ENCODE measurements at places on chromosomes 12 and 14.
A peak's percentile ranks its signal among the peaks of the same experiment; 100 is the strongest.

DNA sequence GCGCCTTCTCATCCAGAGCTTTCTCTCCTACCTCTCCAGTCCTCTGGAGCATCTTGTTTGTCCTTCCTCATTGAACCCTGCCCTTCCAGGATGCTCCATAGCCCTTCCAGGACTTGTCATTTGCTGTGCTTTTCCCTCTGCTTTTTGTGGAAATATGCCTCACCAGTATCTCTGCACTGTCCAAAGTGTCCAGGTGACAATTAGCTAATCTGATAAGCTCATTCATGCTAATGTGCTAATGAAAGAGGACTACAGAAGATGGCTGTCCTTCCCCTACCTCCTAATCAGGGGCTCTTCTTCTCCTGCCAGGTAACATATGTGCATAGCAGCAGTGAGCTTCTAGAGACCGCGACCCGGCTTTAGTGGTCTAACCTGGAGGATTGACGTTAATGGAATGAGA lies 58.4 kb upstream of the OTX2 start:
- ATAC-seq, result no peak

- no peak for ATAC-seq
Measured at GRCh38 chr14:94021001-94021400, 5.1 kb upstream of the OTUB2 start.

DNA sequence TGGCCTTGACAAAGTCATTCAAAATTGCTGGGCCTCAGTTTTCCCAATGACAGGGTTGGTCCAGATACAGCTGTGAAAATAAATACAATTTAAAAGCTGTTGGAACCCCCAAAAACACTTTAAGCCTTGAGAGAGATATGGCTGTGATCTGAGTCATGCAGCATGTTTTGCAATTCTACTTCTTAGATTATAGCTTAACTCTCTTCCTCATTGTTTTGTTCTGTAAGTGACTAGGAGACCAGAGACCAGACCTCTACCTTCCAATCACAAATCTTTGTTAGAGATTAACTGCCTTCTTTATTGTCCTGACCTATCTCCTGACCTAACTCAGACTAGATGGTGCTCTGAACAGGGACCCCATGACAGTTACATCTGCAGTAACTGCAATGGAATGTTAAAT lies 198.1 kb downstream of the STXBP6 start:
- no peak for ATAC-seq

- no peak for ATAC-seq
Measured at GRCh38 chr14:69675245-69675583, 63.8 kb downstream of the SUSD6 start.

GRCh38 chr12:125871811-125872594 lies 806.8 kb downstream of the AACS start:
- ATAC-seq, result no peak

- peak; percentile 83 for ATAC-seq
Measured at GRCh38 chr12:575948-576614, 87.2 kb downstream of the NINJ2 start.

GRCh38 chr12:93836620-93837260 lies 159.6 kb downstream of the CRADD start:
- ATAC-seq, result no peak

- ATAC-seq, result no peak
Measured at GRCh38 chr12:50302686-50303085, 19.4 kb upstream of the LIMA1 start.

- no peak for ATAC-seq
Measured at GRCh38 chr14:21714318-21714929, 40.8 kb upstream of the OR4E1 start.

GRCh38 chr14:23602181-23603095 lies 23.8 kb upstream of the JPH4 start:
- no peak for ATAC-seq

- ATAC-seq, result peak; percentile 53
Measured at GRCh38 chr14:34857689-34858449, 17.3 kb downstream of the BAZ1A start.

DNA sequence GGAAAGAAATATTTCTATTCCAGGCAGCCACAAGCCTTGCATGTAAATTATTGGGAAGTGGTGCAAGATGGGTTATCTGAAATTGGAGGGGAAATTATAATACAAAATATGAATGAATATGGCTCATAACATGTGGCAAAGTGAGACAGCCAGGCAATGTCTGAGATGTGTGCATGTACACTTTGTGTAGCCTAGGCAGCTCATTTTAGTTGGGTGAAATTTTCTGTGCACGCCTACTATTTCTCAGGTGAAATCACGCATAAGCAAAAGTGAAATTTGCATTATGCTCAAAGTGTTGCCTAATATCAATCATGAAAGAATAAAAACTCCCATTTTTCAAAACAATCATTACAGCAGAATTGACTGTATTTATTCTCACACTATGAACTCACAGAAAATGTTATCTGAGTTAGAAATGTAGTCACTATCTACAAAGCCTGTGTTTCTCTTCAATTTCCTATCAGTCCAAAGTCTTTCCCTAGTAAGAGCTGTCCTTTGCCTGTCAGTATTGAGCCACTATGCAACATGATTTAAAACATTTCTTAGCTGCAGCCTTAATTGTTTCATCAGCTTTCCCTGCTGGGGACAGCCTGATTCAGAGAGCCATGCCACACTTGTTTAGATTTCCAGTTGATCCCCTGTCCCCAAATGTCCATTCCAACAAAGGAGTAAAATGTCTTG lies 80.7 kb downstream of the EPS8 start:
- no peak for ATAC-seq

DNA sequence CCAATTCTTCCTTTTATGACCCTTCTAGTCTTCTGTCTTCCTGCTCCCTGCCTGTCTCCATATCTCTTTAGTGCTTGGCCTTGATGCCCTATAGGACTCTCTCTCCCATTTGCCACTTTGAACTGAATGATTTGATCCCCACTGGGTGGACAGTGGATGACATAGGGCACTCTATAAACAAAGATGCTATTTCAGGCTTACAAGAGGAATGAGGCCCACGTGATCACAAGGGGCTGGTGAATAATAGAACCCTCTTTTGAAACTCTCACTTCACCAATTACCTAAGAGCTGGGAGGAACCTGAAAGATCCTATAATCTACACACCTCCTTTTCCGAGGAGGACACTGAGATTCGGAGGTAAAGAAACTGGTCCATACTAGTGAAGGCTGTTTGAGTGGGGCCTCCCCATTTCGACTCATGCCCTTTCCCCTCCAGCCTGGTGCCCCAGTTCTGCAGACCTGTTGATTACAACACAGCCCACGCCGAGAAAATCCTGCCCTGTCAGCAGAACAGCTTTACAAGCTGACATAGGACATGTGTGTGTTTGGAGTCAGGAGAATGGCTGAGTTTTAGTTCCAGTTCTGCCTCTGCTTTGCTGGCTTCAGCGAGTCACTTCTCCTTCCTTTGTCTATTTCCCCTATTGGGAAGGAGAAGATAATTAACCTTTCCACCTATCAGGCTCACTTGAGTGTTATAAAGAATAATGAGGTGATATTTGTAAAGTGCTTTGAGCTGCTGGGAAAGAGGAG lies 400.3 kb downstream of the ZFP36L1 start:
- peak; percentile 33 for ATAC-seq

DNA sequence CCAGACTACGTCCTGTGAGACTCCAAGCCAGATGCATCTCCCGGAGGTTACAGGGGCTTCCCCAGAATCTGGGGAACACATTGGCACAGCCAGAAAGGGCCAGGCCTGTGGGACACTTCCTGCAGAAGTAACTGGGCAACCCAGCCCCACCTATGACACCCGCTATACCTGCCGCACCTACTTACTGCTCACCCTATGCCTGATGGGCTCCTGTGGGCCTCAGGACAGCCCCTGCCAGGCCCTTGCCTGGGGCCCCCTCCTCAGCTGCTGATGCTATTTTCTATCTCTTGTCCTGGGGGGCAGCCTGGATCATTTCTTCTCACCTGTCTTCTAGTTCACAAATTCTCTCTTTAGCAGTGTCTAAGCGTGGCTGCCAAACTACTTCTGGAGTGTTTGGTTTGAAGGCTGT lies 28.7 kb downstream of the JAG2 start:
- no peak for ATAC-seq

DNA sequence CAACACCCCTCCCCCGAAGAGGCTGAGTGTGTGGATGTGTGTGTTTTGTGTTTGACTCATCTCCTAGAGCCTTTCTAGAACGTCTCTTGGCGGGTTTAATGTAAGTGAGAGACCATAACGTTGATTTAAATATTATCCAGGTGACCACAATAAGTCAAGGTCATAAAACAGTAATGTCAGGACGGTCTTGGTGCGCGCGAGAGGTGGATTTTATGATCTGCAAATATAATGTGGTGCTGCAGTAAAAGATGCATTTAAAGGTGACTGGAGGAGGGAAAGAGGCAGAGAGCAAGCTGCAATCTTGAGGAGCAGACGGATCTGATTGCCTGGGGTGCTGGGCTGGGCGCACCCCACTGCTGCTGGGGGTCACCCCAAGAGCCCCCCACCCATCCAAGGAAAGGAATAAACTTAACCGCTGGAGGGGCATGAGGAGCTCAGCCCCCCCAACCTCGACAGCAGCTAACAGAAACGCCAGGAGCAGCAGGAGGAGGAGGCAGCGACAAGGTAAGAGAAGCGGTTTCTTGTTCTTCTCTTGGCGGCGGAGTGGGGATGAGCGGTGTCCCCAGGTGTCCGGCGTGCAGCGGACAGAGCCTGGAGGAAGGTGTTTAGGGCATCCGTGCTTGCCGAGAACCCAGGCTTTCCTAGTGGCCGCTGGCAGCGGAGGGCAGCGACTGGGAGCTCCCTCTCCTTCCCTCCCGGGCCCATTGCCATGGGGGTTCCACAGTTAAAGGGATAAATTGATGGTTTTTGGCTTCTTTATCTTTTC lies 5.5 kb downstream of the HOXC10 start:
- ATAC-seq, result no peak

- no peak for ATAC-seq
Measured at GRCh38 chr12:124809878-124810277, 53.8 kb downstream of the SCARB1 start.

GRCh38 chr14:59130462-59130861 lies 58.0 kb upstream of the DAAM1 start:
- ATAC-seq, result no peak

DNA sequence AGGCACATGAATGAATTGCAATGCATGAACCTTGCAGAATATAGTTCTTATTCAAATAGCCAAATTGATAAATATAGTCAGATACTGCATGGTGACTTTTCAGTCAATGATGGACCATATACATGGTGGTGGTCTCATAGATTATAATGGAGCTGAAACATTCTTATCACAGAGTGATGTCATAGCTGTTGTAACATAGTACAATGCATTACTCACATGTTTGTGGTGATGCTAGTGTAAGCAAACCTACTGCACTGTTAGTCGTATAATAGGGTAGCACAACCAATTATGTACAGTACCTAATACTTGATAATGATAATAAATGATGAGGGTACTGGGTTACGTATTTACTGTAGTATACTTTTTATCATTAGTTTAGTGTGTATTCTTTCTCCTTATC lies 280.3 kb downstream of the BCAT1 start:
- ATAC-seq, result no peak

DNA sequence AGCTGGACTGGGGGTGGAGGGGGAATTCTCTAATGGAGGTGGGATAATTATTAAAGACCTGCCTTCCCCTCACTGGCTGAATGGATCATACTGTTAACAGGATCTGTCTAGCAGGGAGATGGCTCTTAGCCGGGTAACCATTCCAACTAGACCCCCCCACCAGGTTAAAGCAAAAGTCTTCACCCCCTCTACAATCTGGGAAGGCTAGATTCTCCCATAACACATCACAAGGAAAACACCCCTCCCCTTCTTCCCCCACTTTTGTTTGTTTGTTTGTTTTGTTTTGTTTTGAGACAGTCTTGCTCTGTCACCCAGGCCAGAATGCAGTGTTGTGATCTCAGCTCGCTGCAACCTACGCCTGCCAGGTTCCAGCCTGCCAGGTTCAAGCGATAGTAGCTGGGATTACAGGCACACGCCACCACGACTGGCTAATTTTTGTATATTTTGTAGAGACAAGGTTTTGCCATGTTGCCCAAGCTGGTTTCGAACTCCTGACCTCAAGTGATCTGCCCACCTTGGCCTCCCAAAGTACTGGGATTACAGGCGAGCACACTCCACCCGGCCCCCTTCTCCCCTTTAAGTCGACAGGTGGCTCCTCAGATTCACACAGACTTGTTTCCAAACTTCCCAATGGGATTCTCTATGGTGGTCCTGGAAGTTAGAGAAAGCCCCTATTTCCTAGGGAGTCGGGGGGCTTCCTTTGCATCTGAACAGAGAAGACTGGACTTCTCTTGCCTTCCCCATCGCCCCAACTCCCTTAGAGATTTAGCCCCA lies 3.5 kb upstream of the BAZ2A start:
- ATAC-seq, result no peak

GRCh38 chr14:77023001-77023996 lies 5.2 kb downstream of the IRF2BPL start:
- ATAC-seq, result no peak

GRCh38 chr14:76023757-76024156 lies 38.2 kb downstream of the IFT43 start:
- no peak for ATAC-seq

DNA sequence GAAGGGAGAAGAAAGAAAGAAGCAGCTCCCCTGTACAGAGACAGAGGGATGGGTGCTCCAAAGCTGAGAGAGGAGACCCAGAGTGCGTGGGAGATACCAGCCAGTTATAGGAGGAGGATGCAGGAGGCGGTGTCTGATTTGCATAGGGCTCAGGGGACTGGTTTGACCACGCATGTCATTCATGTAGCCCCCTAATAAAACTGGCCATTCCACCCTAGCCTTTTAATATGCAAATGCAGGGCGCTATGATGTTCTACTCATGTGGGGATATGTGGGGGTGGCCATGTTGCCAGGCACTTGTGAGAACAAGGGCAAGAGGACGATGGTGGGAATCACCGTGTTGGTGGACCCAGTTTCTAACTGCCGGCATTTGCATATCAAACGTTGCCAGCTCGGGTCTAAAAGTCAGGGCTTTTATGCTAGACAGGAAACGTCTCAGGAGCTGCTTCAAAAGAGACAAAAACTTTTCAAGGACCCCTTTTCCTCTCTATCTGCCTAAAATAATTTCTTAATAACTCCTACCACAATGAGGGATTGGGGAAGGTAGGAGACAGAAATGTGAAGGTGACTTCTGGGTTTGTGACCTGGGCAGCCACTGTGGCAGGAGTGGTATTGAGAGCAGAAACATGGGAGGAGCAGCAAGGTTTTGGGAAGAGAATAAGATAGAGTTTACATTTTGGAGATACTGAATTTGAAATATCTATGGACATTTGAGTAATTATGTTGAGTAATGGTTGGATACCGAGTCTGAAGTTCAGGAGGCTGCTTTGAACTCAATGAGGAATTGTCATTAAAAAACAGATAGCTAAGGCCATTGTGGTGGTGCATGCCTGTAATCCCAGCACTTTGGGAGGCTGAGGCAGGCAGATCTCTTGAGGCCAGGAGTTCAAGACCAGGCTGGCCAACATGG lies 2.2 kb upstream of the ATXN3 start:
- ATAC-seq, result no peak

DNA sequence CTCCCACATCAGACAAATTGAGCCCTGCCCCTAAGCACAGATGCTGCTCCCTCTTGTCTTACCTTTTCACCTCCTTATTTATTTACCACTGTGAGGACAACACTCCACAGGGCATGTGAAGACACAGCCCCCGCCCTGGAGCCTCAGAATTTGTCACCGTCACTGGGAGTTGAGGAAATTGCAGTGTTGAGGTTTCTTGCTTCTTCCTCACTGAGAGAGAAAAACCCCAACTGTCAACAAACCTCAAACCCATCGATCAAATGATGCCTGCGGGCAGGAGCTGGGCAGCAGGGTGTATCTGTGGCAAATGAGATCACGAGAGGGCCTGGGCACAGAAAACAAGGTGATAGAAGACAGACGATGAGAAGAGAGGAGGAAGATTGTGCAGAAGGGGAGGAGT lies 30.5 kb upstream of the PLEKHG3 start:
- no peak for ATAC-seq

GRCh38 chr12:70919176-70919575 lies 1.4 kb downstream of the PTPRR start:
- ATAC-seq, result no peak

All from activated CD4-positive, CD25-positive, alpha-beta regulatory T cell treated with anti-CD3 and anti-CD28 coated beads, Interleukin-2, amount 50 U/mL, for 24 hours (primary cell).